ENCODE measurements at places on chromosomes 6 and 20.

GRCh38 chr6:57221191-57221935 lies 744 bp downstream of the RAB23 start:
- peak overlapping the region; percentile 52 for H3K27ac ChIP-seq
- H3K36me3 ChIP-seq: no peaks in the 10 kb centered on the region
- H3K4me1 ChIP-seq: peaks cover 19% of the 10 kb centered on the region

GRCh38 chr20:47139934-47140535 lies 216.5 kb downstream of the ZMYND8 start:
- no peak overlapping the region for H3K4me3 ChIP-seq
- no peak for DNase-seq

GRCh38 chr20:17541596-17541995 lies 10.4 kb upstream of the BFSP1 start:
- H3K27ac ChIP-seq: no peak overlapping the region
- no peak for DNase-seq
- peaks cover 7% of the 10 kb centered on the region for H3K4me1 ChIP-seq
- peaks cover 18% of the 10 kb centered on the region for H3K27me3 ChIP-seq
- H3K4me3 ChIP-seq: no peak overlapping the region

DNA sequence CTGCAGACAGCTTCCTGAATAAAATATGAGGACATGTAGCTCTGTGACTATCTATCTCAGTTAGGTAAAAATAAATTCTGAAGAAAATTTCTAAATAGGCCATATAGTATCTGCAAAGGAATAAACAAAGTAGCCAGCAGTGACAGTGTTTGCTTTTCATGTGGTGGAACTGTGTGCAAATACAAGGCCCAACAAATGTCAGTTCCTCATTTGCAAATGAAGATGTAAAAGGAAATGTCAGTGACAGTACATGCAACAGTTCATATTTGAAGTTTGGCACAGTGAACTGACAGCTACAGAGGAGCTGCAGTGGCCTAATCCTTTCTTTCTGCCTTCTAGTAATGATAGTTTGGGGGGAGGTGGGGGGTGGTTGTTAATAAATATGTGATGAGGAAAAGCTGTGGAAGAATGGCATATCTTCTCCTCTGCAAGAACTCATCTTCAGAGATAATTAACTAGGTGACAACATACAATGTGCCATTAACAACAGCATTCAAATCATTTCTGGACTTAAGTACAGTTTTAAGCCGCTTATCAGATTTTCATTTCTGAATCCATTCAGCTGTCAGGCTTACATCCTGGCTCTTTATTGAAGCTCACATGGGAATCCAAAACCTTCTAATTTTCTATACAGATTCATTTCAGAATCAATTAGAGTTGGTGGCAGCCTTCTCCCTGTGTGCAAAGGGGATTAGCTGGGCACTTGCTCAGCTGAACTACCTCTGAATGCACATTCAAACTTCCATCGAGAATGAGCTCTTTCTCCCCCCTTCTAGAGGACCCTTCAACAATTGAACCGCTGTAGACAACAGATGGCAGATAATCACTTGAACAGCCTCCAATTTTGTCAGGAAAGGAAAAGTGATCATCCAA lies 1059.0 kb upstream of the EPHA7 start:
- no peaks in the 10 kb centered on the region for H3K36me3 ChIP-seq
- no peak overlapping the region for H3K27ac ChIP-seq
- DNase-seq: no peak
- H3K4me1 ChIP-seq: no peaks in the 10 kb centered on the region

DNA sequence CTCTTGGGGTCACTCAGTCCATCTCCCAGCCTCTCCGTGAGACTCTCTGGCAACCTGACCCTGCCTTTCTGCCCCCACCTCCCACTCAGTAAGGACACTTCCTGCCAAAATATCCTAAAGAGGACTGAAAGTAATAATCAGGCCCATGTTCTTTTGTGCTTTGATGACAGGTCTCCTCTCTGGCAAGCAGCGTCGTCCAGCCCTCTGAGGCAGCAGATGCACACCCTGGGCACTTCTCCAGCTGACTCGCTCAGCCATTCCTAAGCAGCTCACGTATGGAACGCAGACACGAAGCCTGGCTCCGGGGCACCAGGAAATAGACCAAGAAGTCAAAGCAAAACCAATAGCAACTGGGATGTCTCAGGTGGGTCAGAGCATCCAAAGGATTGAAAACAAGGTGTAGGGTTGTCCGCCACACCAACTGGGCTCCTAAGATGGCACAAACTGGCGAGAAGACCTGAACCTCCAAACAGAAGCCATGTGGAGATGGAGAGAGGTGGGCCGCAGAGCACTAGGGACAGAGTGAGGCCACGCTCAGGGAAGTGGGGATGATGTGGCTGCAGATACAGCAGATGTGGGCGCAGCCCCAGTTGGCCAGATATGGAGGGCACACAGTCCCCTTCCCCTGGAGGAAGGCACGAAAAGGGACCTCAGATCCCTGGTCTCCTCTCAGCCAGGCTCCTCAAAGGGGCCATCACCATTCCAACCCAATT lies 99.3 kb downstream of the PRND start:
- H3K27ac ChIP-seq: no peak overlapping the region
- no peak overlapping the region for H3K4me3 ChIP-seq
- DNase-seq: no peak
- H3K36me3 ChIP-seq: peaks cover 30% of the 10 kb centered on the region

DNA sequence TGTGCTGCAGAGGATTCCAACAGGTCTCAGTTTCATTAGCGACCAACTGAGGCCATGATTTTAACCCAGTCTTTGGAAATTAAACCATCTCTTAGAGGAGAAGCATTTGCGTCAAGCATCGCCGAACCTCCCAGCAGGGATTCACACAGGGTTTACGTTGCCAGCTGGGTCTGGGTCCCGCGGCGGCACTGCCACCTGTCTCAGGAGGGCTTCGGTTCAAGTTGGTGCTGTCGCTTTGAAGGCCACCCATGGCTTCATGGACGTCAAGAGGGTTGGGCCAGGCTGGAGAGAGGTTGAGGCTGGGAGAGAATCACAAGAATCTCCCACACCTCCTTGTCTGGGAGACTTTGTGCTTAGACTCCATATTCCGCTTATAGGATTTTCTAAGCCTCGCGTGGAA lies 43.0 kb upstream of the FRMD1 start:
- no peak for DNase-seq
- H3K4me1 ChIP-seq: peaks cover 2% of the 10 kb centered on the region
- no peaks in the 10 kb centered on the region for H3K27me3 ChIP-seq
- no peak overlapping the region for H3K27ac ChIP-seq

DNA sequence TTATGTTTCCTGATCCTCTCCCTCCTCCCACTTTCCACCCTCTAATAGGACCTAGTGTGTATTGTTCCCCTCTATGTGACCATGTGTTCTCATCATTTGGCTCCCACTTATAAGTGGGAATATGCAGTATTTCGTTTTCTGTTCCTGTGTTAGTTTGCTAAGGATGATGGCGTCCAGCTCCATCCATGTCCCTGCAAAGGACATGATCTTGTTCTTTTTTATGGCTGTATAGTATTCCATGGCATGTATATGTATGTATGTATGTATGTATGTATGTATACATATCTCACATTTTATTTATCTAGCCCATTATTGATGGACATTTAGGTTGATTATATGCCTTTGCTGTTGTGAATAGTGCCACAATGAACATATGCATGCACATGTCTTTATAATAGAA lies 188.7 kb downstream of the RFPL4B start:
- no peak overlapping the region for H3K27ac ChIP-seq
- no peaks in the 10 kb centered on the region for H3K27me3 ChIP-seq
- no peak for DNase-seq
- no peak overlapping the region for H3K4me3 ChIP-seq
- no peaks in the 10 kb centered on the region for H3K4me1 ChIP-seq
- H3K36me3 ChIP-seq: no peaks in the 10 kb centered on the region

DNA sequence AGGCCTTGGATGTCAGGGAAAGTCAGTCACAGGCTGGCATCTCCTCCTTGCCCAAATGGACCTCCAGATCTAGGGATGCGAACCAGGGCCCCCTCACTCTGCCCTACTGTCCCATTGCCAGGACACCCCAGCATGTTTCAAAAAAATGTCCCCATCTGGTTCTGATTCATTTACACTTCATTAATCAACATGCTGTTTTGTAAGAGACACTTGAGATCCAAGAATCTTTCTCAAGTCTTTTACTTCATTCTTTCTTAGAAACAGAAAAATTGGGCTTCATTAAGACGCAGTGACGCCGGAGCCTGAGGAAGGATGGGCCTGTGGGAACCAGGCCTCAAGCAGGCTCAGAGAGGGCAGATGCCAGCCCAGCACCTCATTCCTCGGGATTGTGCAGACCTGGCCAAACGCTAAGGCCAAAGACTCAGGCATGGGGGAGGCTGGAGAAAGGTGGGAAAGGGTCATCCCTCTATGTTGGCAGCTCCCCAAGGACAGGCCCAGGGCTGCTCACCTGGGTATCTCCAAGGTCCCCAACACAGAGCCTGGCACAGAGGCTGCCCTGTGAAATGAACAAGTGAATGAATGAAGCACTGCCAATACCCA lies 3.8 kb downstream of the RSPO4 start:
- H3K4me1 ChIP-seq: peaks cover 7% of the 10 kb centered on the region
- H3K4me3 ChIP-seq: no peak overlapping the region
- H3K27me3 ChIP-seq: peaks cover 27% of the 10 kb centered on the region
- no peak for DNase-seq
- H3K36me3 ChIP-seq: no peaks in the 10 kb centered on the region
- H3K27ac ChIP-seq: no peak overlapping the region

DNA sequence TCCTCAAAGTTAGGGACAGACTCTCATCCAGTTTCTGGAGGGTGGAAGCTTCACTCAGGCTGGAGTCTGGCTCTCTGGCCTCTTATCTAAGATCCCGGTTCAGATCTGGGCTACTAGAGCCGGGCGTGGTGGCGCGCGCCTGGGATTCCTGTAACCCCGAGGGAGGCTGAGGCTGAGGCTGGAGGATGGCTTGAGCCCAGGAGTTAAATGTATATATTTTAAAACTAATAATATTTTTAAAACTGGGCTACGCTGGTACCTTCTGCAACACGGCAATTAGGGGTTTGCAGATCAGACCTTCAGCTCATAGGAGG lies 710 bp upstream of the ZNF343 start:
- peak overlapping the region; percentile 96 for H3K4me3 ChIP-seq
- peak overlapping the region; percentile 98 for H3K27ac ChIP-seq
- H3K36me3 ChIP-seq: peaks cover 11% of the 10 kb centered on the region
- peaks cover 17% of the 10 kb centered on the region for H3K4me1 ChIP-seq

- no peak for DNase-seq
- peaks cover 27% of the 10 kb centered on the region for H3K4me1 ChIP-seq
- H3K4me3 ChIP-seq: no peak overlapping the region
- H3K36me3 ChIP-seq: peaks cover 26% of the 10 kb centered on the region
Measured at GRCh38 chr6:161035182-161035980, 43.8 kb downstream of the MAP3K4 start.

DNA sequence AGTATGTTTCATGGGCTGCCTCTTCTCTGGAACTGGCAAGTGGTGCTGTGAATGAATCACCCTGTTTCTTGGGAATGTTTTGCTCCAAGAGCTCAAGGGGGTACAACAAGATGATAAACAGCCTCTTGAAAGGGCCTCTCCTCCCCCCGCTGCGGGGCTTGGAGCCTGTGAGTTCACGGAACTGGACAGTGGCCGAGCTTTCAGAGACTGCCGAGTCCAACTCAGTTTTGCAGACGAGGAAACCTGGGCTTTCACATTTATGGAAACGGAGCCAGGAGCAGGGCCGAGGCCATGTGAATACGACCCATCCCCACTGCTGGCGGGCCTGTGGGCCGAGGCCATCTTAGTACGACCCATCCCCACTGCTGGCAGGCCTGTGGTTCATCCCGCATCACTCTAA lies 18.2 kb upstream of the SRC start:
- no peaks in the 10 kb centered on the region for H3K4me1 ChIP-seq
- DNase-seq: no peak
- H3K27ac ChIP-seq: no peak overlapping the region
- no peak overlapping the region for H3K4me3 ChIP-seq

DNA sequence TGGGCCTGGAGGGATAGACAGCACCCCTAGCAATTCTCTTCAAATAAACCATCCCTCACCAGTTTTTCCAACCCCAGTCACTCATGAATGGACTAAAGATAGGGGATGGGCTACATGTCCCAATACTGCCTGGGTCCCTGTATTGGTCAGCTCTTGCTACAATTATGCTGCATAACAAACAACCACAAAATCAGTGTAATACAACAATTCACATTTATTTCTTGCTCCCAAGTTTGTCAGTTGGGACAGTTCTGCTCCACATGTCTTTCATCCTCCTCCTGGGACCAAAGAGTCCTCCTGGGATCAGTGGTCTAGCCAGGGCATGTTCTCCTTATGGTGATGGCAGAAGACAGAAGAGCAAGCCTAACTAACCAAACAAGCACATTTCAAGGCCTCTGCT lies 91.7 kb upstream of the MYL9 start:
- H3K36me3 ChIP-seq: no peaks in the 10 kb centered on the region
- H3K4me1 ChIP-seq: no peaks in the 10 kb centered on the region
- no peaks in the 10 kb centered on the region for H3K27me3 ChIP-seq
- no peak overlapping the region for H3K27ac ChIP-seq
- no peak for DNase-seq

- no peaks in the 10 kb centered on the region for H3K36me3 ChIP-seq
- H3K27me3 ChIP-seq: no peaks in the 10 kb centered on the region
- no peaks in the 10 kb centered on the region for H3K4me1 ChIP-seq
- no peak for DNase-seq
Measured at GRCh38 chr6:64714073-64714472, 993.0 kb downstream of the EYS start.

- no peak overlapping the region for H3K4me3 ChIP-seq
- no peaks in the 10 kb centered on the region for H3K36me3 ChIP-seq
- no peak for DNase-seq
- no peak overlapping the region for H3K27ac ChIP-seq
- H3K27me3 ChIP-seq: no peaks in the 10 kb centered on the region
Measured at GRCh38 chr6:7100753-7101081, 7.0 kb upstream of the RREB1 start.

- H3K27ac ChIP-seq: no peak overlapping the region
- no peak for DNase-seq
- no peaks in the 10 kb centered on the region for H3K27me3 ChIP-seq
- peaks cover 22% of the 10 kb centered on the region for H3K4me1 ChIP-seq
- H3K4me3 ChIP-seq: no peak overlapping the region
Measured at GRCh38 chr6:57177545-57178265, 5.6 kb downstream of the BAG2 start.

DNA sequence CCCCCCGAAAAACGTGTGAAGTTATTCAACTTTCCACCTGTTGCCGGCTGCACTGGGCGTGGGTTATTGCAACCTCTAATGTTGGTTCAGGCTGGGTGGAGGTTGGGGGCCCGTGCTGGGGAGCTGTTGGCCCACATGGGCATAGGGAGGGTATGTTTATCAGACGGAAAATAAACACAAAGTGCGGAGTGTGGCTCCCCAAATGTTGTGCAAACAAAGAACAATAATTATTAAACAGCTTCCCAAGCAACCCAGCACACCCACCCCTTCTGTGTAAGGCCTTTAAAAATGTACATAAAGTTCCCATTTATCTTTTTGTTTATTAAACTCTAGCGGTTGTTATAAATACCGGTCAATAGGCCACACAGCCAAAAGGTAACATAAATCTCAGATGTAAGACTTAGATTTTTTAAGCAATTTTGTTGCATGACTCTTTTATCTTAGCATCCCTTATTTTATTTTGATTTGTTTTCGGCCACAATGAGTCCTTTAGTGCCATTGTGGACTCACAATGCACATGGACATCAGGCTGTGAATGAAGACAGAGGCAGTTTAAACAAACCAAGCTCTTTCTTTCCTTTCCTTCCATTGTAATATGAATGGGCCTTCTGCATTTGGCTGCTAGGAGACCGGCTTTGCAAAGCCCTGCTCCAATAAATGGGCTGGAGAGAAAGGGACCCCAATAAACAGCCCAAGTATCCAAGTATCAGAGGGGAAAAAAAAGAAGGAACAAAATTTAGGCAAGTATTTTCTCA lies 6.9 kb upstream of the DLL1 start:
- H3K36me3 ChIP-seq: peaks cover 4% of the 10 kb centered on the region
- H3K27ac ChIP-seq: no peak overlapping the region
- H3K4me3 ChIP-seq: no peak overlapping the region
- no peak for DNase-seq
- peaks cover 25% of the 10 kb centered on the region for H3K4me1 ChIP-seq

All from activated CD8-positive, alpha-beta T cell treated with anti-CD3 and anti-CD28 coated beads for 36 hours (primary cell).